NB4 (cell line): ENCODE measurements at places on chromosomes 1 and 21.

GRCh38 chr1:41444246-41444645, 40.2 kb downstream of the EDN2 start:
- DNase-seq, result peak; percentile 22

GRCh38 chr1:77945345-77945744, 33.5 kb downstream of the FUBP1 start:
- no peak for DNase-seq

GRCh38 chr1:197961933-197962332, 44.8 kb downstream of the LHX9 start:
- peak; percentile 57 for DNase-seq

DNA sequence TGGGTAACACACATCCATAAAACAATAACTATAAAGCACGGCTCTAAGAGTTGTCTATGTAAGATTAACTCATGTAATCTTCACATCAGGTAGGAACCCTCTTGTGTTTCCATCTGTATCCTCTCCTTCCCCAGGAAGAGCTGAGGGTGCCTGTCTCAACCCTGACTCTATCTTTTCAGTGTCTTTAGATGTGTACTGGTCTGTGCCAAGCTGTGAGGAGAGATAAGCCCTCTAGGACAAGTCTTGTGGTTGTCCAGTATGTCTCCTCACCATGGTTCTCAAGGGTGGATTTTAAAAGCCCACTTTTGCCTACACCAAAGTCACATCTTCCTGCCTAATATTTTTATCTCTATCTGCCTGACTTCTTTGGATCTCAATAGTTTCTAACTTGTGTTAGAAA, 300.1 kb downstream of the KCNT2 start:
- no peak for DNase-seq

DNA sequence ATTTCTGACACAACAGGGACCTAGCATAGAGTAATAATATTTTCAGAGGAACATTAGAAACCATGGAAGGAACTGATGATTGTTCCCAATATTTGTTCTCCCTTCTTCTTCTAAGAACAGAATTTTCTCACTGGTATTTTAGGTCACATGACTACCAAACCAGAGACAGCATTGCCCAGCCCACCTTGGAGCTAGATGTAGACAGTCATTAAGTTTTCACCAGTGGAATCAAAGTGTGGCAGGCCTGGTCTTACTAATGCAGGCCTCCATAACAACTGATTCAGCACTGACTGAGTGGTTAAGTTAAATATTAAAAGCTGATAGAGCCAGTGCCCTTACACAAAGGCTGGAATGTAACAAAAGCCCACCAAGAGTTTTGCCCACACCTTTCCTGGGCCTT, 244.4 kb downstream of the ZNF648 start:
- no peak for DNase-seq

GRCh38 chr1:23194119-23194984, 22.9 kb downstream of the HTR1D start:
- DNase-seq, result no peak

DNA sequence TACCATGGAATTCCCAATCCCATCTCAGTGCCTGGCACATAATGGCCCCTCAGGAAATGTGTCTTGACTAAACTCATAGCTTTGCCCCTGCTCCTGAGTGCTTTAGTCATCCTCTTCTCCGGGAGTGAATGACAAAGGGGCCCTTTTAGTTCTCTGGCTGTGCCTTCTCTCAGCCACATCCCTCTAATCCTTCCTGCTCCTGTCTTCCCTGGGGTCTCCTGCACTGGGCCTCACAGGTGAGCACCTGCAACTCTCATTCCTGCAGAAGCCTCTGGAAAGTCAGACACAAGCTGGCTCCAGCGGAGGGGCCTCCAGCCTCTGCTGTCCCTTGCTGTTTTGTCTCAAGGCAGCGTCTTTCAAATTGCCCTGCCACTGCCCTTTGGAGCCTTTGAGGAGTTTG, 14.0 kb upstream of the ETV3L start:
- DNase-seq, result no peak

- peak; percentile 34 for DNase-seq
Observed at GRCh38 chr1:243286409-243287122, 30.7 kb downstream of the SDCCAG8 start.

DNA sequence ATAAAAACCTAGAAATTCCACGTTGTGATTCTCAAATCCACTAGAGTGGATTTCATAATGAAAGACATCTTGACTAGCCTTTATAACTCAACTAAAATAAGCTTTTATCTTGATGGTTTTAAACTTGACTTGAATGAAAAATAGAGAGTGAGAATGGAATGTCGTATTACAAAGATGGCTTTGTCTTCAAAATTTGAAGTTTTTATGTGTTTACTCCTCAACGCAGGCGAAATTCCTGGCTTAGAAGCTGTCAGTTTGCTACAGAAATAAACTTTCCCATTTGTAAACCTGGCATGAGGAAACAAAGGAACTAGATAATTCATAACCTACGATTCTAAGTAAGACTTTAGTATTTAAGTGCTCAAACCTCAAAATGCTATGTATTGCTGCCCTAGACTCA, 90.0 kb upstream of the KRTAP19-8 start:
- no peak for DNase-seq

DNA sequence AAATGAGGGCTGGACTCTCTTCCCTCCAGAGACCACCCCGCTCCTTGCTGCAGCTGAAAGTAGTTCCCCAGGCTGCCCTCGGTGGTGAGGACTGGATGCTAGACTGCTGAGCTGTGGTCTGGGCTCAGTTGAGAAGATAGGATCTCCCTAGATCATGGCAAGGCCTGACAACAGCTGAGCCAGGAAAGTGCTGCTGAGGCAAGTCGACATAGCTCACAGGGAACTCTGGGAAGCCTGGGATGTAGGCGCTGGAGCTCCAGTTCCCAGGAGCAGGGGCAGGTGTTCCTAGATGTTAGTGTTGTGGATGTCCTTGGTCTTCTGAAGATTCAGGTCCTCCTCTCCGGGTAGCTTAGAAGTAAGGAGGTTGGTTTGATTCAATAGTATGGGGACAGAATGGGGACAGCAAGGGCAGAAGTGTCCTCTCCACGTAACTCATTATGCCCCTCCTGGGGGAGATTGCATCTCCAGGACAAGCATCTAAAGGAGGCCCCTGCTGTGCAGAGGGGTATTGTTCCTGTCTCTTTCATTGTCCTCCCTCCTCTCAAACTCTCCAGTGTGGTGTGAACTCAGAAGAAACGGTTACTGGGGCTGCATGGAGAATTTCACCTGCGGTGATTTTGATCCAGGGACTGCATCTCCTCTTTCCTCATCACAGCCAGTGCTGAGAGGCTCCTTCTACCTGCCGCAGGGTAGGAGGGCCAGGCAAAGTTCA, 3.7 kb downstream of the CYB561D1 start:
- DNase-seq, result peak; percentile 59

GRCh38 chr1:109777980-109778625, 14.4 kb upstream of the EPS8L3 start:
- DNase-seq, result no peak

DNA sequence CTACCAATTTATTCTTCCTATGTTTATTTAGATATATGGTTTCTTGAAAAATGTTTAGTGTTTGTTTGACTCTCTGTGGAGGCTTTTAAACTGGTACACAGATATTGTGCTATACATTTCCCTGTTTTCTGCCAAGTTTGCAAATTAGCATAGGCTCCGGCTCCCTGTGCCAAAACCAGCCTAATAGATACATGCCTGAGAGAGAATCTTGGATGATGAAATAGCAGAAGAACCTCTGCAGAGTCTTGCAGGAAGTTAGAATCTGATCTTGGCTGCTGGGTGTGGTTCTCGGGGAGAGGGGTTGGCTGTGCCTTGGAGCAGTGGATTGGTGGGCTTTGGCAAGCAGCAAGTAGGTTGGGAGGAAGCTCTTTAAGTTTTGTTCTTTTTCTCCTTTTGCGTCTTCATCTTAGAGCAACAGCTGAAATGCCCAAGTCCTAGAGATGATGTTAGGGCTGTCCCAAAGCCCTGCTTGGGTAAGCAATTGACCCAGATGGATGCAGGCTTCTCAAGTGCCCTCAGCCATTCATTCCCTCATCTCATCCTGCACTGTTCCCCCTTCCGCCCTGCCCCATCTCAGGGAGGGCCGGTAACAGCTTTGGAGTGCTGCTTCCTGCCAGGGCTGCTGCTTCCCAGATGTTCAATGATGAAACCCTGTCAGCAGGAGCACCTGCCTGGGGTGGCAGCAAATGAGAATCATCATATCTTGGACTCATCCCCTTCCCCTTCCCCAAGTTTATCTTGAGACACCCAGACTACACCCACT, 9.3 kb downstream of the PLA2G2A start:
- DNase-seq, result no peak

DNA sequence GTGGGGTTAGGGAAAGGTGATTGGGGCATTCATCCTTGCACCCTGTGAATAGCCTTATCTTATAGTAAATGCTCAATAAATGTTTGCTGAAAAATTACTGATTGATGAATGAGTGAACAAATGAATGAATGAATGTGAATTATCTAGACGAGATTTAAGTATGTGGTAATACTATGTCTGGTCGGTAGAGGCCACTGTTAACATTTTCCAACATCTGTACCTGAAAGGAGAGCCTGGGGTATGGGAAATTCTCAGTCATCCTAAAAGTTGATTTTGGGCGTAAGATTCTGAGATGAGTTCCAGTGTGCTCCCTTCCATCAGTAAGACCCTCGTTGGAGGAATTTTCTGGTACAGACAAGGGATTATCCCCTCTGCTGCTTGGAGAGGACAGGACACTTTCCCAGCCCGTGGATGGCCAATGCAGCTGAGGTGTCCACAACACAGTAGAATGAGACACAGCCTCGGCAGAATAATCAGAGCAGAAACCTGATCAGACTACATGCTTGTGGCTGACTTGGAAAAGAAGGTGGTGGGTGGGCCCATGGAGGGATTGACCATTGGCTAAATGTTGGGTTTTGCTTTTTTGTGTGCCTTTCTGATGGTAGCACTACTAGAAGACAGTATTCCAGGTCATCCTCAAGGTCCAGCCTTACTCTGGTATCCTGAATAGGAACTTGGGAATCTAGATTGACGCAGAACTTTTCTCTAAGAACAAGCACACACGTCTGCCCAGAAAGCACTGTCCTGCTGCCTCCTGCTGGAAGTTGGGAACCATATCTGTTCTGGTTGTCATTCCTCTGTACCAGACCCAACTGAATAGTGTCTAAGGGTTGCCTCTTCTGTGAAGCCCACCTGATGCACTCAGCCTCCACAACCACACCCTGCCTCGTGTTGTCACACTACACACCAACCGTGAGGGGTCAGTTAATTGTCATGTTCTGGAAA, 262.0 kb downstream of the TNR start:
- DNase-seq, result peak; percentile 38

GRCh38 chr1:234737967-234738314, 128.0 kb upstream of the IRF2BP2 start:
- no peak for DNase-seq

GRCh38 chr21:33418691-33419090, 15.5 kb downstream of the IFNGR2 start:
- DNase-seq, result no peak

GRCh38 chr1:44543786-44544185, 130.5 kb downstream of the TMEM53 start:
- no peak for DNase-seq

- no peak for DNase-seq
Observed at GRCh38 chr1:201585901-201586300, 47.0 kb downstream of the NAV1 start.

- DNase-seq, result no peak
Observed at GRCh38 chr1:246815693-246816270, 91.6 kb downstream of the SCCPDH start.

DNA sequence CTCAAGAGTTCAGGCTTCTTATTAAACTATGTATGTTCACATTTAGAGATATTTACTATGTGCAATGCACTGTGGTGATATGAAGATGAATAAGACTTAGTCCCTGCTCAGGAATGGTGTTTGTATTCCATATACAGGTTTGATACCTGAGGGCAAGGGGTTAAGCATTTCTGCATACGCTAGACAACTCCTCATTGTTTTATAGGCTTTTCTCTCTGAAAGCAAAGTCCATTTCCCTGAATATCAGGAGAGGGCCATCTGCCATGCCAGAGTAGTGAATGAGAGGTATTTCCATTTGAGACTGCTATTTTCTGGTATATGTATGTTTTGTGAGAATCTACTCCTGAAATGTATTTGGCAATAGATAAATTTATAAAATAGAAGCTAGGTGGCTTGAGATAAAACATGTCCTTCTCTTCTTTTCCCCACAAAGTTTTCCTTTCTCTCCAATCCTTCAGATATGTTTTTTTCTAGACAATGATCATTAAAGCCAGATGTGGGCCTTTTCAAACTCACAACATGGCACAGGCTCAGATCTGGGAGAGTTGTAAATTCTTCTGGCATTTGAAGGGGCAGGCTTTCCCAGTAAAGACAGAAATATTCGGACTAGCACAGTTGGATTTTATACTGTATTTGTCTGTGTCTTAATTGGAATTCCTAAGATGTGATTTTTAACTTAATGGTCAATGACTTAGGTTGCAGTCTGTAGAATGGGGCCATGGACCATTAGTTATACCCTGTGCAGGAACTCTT, 73.3 kb upstream of the WDR26 start:
- DNase-seq, result no peak

GRCh38 chr1:225746361-225747179, 31.1 kb upstream of the SRP9 start:
- DNase-seq, result no peak

DNA sequence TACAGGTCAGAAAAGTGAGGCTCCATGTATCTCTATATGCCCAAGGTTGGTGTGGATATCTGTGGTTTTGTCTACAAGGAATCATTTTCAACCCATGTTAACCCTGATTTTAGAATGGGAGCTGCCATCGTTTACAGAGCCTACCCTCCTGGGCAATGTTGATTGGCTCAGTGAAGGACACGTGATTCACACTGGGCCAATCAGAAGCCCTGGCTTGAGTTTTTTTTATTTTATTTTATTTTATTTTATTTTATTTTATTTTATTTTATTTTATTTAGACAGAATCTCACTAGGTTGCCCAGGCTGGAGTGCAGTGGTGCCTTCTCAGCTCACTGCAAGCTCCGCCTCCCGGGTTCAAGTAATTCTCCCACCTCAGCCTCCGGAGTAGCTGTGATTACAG, 35.8 kb downstream of the FOXO6 start:
- DNase-seq, result no peak

DNA sequence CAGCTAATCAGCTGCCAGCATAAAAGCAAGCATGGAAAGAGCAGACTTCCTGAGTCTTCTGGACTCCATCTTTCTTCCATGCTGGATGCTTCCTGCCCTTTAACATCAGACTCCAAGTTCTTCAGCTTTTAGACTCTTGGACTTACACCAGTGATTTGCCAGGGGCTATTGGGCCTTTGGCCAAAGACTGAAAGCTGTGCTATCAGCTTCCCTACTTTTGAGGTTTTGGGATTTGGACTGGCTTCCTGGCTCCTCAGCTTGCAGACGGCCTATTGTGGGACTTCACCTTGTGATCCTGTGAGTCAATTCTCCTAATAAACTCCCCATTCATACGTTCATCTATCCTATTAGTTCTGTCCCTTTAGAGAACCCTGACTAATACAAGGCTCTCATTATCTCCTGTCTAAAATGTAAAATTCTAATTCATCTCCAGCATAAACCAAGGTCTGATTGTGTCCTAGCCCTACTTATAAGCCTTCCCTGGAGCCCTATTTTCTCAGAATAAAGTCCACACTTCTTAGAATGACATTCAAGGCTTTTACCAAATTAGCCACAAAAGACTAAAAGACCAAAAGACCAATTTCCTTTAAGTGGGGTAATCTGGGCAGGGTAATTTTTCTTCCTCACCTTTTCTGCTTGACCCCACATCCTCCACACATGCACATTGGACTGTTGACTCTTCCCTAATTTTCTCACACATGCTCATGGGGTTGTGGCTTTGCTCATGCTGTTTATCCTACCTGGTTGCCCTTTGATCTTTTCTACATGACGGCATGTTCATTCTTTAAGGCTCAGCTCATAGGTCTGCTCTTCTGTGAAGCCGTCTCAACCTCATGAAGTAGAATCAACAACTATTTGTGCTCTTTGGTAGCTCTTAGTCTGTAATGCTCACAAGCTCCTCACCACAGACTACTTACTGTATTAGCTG, 18.1 kb upstream of the ENAH start:
- DNase-seq, result no peak
